ENCODE measurements at places on chromosomes 3 and 15.
A peak's percentile ranks its signal among the peaks of the same experiment; 100 is the strongest.

DNA sequence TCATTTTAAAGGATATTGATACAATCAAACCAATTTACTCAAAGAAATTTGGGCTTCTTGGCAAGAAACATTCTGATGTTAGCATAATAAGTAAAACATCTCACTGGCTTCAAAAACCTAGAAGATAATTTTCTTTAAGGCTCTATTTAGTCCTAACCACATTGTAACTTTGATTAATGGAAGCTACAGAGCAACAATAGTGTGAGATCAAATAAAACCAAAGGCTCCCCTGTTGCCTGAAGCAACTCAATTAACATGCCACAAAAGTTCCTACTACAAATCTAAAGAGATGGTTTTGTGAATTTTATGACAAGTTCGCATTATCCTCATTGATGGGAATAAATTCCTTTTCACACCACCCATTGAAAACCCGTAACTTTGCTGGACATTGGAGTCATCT lies 5.9 kb downstream of the DPH6 start:
- DNase-seq: no peak

- peak; percentile 91 for DNase-seq
Measured at GRCh38 chr3:25831578-25831977, 41.7 kb downstream of the OXSM start.

GRCh38 chr3:122660297-122660974 lies 20.2 kb upstream of the PARP14 start:
- no peak for DNase-seq

DNA sequence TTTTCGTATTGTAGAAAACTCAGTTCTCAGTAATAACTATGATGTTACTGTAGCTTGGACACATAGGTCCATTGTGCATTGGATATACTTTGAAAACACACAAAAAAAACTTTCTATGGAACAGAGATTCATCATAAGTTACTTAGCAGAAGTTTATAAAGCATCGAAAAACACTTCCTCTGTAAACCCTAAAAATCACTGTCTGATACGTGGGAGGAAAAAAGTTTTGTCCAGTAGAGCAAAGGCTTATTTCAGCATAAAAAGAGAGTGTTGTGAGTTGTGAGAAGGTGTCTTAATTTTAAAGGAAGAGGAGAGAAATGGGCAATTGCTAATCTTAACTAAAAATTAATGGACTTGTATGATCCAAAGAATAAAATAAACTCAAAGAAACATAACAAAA lies 64.8 kb downstream of the OSTN start:
- no peak for DNase-seq

- DNase-seq: peak; percentile 7
Measured at GRCh38 chr3:146557745-146558144, 13.3 kb upstream of the PLSCR1 start.

- no peak for DNase-seq
Measured at GRCh38 chr3:185221203-185221602, 32.6 kb downstream of the EHHADH start.

DNA sequence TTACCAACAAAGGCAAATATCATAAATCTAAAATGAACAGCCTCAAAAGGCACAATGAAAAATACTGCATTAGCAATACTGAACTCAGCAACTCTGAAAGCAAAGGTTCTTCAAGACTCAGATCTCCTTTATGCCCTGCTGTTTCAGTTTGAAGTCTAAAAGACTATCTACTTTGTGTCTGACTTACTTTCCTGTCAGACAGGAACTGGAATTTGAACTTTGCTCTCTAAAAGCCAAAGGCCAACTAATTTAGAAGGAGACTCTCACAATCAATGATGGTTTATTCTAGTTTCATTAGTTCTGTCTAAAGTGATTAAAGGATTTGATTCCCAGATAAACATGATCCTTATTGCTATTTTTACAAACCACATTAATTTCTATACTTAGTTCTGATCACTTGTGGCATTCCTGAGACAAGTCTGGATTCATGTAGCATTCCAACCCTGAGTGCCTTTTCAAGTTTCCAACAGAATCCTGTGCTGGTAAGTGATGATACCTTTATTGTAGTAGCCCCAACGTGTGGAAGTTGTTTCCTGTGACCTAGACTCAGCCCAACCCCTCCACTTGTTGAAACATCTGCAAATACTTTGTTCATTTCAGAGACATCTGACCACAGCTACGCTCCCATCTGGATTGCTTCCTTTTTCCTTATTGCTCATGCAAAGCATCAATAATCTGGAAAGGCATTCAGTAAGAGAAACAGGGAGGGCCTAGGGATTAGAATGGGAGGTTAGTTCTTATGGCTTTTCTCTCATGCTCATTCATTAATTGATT lies 14.9 kb upstream of the LEKR1 start:
- no peak for DNase-seq

- DNase-seq: peak; percentile 95
Measured at GRCh38 chr3:123523023-123523412, 61.8 kb downstream of the HACD2 start.

DNA sequence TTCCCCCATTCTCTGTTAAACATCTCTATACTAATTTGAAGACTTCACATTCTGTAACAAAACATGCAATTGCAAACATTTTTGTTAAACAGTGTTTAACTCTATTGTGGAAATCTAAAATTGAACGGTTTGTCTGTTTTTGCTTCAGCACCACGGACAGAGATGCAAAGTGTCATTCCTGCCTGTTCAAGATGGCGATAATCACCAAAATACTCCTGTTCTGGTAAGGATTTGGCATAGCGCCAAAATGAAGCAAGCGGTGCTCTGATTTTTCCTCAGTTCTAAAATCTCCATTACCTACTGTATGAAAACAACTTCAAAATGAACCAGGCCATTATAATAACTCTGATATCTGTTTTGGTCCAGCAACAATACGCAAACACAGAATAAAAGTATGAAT lies 129.7 kb upstream of the TUSC7 start:
- DNase-seq: no peak

- DNase-seq: no peak
Measured at GRCh38 chr3:46393554-46394434, 13.1 kb downstream of the CCR5AS start.

GRCh38 chr3:172538368-172539151 lies 15.3 kb upstream of the TNFSF10 start:
- no peak for DNase-seq

All from Kasumi-1 (cell line).